NCI-H2029 treated with DMSO at 0.1 percent for 48 hours (cell line): ENCODE measurements at places on chromosomes 3 and 15.

GRCh38 chr3:129112308-129113052 is 9.1 kb downstream of the RAB43 start:
- DNase-seq = no peak

GRCh38 chr3:81908561-81908960 is 147.1 kb upstream of the GBE1 start:
- no peak for DNase-seq

GRCh38 chr15:65334586-65335231 is 30.2 kb downstream of the RNU5B-1 start:
- DNase-seq = no peak

- DNase-seq = no peak
Observed at GRCh38 chr3:111666041-111666735, 71.0 kb upstream of the ZBED2 start.

- no peak for DNase-seq
Observed at GRCh38 chr15:84910928-84911623, 26.6 kb downstream of the SLC28A1 start.

DNA sequence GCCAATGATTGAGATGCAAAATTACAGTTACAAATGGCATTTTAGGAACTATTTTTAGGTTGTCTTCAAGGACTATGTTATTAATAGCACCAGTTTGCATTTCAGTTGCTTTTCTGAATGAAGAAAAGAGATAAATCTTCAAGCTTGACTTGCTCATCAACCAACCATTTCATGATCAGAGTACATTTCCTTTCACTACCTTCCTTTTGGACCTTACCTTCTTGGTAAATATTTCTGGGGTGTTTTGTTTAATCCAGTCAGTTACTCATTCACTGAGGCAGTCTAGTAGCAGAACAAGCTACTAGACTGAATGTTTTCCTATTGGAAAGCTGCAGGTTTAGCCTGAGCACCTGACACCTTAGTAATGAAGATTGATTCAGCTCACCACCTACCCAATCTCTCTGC is 8.2 kb downstream of the SLC27A2 start:
- no peak for DNase-seq

- no peak for DNase-seq
Observed at GRCh38 chr15:64930778-64931371, 19.2 kb downstream of the ANKDD1A start.

GRCh38 chr3:106071306-106071705 is 202.5 kb upstream of the CBLB start:
- DNase-seq = no peak

- DNase-seq = no peak
Observed at GRCh38 chr3:195162033-195162669, 108.8 kb downstream of the XXYLT1 start.

DNA sequence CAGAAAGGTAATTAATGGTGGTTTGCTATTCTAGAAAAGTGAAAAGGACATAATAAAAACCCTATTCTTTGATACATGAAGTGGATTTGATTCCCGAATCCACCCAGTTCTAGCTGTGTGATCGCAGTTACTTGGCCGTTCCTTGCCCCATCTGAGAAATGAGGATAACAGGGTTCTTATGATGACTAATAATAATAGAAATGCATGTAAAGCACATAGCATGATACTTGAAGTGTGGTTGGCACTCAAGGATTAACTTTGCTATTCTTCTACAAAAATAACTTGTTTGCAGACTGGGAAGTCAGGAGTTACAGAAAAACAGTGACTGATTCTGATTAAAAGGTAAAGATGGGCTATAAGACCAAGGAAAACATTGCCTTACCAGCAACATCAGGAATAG is 26.8 kb downstream of the PARL start:
- no peak for DNase-seq

DNA sequence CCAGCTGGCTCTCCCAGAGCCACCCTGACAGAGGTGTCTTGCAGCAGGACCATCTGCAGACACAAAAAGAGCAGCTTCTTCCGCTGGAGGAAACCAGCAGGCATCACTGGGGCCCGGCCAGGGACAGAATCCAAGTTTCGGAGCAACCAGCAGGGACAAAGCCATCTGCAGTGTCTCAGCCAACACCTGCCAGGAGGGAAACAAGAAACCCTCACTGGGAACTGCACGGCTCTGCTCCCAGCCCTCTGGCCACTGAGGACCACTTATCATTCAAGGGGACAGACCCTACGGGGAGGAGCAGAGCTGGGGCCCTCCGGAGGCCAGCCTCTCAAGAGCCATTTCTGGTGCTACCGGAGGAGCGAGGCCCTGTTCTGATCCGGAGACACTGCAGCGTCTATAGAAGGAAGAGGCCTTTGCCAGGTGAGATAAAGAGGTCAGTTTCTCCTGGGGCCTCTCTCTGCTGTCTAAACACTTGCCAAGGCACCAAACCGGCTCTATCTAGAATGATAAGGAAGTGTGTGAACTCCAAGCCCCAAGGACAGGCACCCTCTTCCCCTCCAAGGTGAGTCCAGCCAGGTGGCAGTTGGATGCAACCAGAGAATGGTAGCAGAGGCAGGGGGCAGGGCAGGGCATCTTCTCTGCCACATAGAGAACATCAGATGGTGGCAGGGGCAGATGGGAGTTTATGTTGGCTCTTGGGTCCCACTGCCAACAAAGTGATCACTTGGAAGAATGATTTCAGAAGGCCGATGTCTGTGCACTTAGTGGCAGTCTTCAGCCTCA is 89.0 kb downstream of the CHSY1 start:
- peak; percentile 33 for DNase-seq
